ENCODE measurements at places on chromosomes 12 and 14.

- DNase-seq, result no peak
Measured at GRCh38 chr12:6114476-6114870, 10.0 kb downstream of the VWF start.

DNA sequence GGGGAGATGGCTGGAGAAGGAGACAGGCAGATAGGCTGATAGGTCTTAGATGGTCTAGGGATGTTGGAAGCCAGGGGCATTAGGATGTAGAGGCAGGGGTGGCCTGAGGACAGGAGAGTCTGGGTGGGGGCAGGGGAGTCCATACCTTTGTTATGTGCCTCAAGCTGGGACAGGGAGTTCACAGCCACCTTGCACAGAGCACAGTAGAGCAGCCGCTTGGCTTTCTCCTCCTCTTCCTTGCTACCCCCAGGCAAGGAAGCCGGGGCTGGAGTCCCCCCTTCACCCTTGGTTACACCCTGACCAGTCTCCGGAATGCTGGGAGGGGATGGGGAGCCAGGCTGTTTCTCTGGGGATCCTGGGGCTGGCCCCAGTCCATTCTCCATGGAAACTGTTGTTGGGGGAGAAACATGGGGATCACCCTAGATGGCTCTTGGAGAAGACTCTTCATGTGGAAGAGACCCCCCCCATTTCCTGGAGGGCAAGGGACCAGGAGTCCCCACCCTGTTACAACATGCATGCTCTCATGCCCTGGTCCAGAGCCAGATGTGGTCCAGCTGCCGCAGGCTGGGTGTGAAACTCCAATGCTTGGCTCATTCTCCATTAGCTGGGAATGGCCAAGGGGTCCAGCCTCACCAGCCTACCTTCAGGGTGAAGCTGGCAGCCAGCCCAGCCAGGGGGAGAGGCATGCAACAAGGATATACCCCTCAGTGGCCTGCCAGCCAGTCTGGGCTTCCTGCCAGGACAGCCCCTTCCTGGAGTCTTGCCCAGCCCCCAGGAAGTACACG, 7.2 kb upstream of the GPR84 start:
- no peak for DNase-seq

- DNase-seq, result no peak
Measured at GRCh38 chr14:74886001-74886400, 4.3 kb downstream of the DLST start.

DNA sequence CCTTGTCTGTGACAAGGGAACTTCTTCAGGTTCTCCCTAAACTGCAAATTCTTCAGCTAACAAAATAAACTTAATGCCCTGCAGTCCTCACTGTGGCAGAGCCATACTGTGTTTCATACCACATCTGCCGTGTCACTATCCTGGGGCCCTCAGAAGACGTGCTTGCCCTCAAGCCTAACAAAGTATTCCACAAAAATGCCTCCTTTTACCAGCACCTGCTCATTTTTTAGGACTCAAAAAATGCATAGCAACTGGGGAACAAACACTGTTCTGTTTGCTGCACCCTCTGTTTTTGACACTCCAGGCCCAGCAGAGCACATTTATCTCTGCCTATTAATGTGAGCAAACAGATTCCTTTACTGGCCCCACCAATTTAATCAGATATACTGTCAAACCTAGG, 270.7 kb upstream of the SSTR1 start:
- no peak for DNase-seq

DNA sequence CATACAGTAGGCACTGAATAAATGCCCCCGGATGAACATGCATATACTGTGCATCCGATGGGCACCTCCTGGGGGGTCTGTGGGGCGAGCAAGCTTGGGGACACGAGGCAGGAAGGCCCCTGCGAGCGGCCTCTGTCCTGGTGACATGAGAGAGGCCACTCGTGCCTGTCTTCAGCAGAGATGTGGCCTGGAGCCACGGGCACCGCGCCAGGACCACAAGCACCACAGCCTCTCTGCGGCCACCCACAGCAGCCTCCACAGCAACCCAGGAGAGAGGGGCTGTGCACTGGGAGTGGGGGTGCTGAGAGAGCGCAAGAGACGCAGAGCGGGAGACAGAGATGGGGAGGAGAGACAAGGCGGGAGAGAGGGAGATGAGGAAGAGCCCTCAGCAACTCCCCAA, 118.5 kb downstream of the RFLNA start:
- no peak for DNase-seq

All from nephron progenitor cell (in vitro differentiated cells).